ENCODE measurements at places on chromosomes 1 and 21.

GRCh38 chr1:240100371-240100934 lies 8.8 kb downstream of the FMN2 start:
- DNase-seq, result no peak

- DNase-seq, result no peak
These were observed 63.0 kb downstream of the ALPL start for GRCh38 chr1:21572221-21572620.

GRCh38 chr21:31196724-31197123 lies 147.3 kb downstream of the TIAM1 start:
- no peak for DNase-seq

DNA sequence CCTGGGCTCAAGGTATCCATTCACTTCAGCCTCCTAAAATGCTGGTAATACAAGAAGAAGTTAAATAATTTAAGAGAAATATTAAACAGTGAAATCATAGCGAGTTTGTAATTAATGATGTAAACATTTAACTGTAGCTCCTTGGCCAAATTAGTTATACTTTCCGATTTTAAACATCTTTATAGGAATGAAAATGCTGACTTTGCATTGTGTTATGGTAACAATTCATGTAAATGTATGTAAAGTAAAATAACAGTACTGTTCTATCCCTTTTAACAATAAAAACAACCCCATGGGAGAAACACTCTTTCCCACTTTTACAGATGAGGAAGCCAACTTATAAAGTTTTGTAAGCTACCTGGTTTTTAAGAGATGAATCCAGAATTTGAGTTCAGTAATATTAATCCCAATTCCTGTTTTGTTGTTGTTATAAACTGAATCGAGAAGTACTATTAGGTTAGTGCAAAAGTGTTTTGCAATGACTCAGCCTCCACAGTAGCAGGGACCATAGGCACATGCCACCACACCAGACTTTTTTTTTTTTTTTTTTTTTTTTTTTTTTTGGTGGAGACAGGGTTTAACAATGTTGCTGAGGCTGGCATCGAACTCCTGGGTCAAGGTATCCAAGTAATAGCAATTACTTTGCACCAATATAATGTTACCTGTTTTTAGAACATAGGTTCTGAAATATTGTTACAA lies 1360.4 kb downstream of the BRINP3 start:
- no peak for DNase-seq

- no peak for DNase-seq
These were observed 27.2 kb downstream of the SSBP3 start for GRCh38 chr1:54378874-54379554.

DNA sequence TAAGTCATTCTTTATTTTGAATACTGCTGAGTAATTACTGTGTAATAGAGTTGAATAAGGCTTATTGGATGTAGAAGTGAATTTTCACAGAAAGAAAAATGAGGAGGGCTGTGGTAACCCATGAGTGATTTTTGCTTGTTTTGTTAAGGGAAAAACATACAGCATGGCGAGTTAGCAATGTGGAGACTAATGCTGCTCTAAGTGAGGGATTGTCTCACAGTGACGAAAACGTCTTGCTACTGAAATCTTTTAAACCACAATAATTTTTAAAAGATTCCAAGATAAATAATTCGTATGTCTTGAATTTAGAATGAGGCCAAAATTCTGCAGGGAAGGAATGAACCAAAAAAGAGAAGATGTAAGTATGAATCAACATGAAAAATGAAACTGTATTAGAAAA lies 16.2 kb upstream of the PLA2G4A start:
- no peak for DNase-seq

DNA sequence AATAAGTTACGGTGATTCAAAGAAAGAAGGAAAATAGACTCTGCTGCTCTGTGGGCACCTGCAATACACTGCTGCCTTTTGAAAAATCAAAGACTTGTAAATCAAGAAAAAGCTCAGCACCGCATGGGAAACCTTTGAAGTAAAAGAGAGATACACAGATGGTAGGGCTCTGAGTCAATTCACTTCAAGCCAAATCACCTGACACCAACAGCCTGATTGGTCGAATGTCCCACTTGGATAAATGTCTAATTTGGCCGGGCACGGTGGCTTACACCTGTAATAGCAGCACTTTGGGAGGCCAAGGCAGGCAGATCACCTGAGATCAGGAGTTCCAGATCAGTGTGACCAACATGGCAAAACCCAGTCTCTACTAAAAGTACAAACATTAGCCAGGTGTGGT lies 19.2 kb upstream of the RCAN3 start:
- peak; percentile 69 for DNase-seq

- no peak for DNase-seq
These were observed 162.0 kb downstream of the KIF26B start for GRCh38 chr1:245316784-245317183.

DNA sequence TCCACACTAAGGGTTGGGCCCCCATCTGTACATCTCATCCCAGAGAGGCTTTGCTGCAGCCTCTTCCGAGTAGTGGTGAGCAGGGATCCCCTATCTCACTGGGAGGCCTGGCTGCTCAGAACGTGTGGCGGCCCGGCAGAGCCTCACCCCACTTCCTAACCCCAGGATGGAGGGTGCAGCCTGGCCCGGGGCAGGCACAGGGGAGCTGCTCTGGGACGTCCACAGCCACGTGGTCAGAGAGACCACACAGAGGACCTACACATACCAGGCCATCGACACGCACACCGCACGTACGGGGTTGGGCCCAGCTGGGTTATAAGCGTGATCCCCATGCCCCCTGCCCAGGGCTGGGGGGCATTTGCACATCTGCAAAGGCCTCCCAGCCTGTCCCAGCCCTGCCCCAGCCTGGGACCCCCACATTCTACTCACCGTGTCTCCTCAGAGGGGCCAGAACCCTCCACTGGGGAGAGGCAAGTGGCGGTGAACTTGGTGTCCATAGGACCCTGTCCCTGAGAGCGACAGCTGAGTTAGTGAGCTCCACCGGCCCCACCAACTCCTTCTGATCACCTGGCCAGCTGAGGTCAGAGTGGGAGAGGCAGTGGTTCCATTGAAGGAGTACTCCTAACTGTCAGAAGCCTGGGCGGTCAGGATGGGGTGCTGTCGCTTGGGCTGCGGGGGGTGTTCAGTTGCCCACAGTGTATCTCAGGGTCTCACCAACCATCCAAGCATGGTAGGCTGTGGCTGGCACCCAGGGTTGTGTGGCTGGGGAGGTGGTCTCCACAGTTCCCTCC lies 41.2 kb downstream of the TRIM11 start:
- no peak for DNase-seq

DNA sequence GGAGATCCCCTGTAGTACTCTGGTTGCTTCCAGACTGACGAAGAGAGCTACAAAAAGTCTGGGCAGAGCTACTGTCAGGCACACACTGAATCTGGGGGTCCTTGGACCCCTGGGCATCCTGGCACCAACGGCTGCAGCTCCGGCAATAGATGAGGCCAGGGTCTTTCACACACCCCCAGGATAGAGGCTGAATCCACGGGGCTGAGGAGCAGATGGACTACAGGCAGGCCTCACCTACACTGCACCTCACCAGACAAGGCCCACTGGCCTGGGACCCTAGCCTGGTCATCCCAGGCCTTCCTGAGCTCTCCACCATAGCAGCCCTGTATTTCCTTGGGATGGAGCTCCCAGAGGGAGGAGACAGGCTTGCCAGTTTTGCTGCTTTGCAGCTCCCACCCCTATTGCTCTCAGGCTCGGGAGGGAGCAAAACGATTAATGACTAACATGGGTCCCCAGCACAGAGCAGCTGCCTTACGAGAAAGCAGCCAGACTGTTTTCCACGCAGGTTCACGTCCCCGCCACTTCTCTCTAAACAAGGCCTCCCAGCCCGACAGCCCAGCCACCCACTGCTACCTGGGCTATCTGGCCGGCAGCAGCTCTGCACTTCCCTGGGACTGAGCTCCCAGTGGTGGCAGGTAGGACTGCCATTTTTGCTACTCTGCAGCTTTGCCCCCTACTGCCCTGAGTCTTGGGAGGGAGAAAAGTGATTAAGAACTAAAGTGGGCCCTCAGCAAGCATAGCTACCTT lies 1022.5 kb upstream of the ADGRL2 start:
- DNase-seq, result no peak

DNA sequence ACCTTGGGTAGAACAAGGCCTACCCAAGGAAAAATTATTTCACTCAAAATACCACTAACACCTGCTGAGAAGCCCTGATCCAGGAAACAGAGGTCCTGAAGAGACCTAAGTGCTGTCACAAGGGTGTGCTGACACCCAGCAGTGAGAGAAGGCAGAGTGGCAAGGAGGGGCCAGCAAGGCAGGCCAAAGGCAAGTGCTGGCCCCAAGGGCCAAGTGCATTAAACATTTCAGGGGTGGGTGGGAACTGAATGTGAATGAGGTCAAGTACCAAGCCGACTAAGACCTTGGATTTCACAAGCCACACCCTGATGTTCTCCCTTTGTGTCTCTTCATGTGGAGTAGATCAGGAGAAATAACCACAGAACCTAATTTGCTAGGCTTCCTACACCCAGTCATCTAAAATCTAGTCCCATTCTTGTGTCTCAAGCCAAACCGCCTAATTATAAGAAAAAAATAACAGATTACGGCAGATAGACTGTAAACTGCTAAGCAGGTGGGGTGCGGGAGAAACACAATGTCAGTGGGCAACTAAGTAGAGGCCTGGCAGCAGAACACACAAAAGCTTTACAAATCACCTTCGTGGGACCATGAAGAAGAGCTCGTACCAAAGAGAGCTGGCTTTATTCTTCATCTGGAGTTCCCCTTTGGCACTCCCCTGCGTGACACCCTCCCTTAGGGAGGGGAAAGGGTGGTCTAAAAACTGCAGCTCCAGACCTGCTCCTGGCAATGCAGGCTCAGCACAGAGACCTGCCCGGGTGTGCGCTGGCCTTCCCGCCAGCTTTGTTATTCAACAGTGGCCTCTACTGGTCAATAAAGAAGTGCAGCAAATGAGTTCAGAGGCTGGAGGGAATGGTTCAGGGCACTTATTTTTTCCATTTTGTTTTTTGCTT lies 8.7 kb downstream of the UBE2G2 start:
- DNase-seq, result peak; percentile 56

- no peak for DNase-seq
These were observed 71.3 kb upstream of the MUTYH start for GRCh38 chr1:45411510-45411899.

Data from activated CD8-positive, alpha-beta T cell treated with anti-CD3 and anti-CD28 coated beads for 36 hours (primary cell).